ENCODE measurements at places on chromosomes 13 and 19.
A peak's percentile ranks its signal among the peaks of the same experiment; 100 is the strongest.

DNA sequence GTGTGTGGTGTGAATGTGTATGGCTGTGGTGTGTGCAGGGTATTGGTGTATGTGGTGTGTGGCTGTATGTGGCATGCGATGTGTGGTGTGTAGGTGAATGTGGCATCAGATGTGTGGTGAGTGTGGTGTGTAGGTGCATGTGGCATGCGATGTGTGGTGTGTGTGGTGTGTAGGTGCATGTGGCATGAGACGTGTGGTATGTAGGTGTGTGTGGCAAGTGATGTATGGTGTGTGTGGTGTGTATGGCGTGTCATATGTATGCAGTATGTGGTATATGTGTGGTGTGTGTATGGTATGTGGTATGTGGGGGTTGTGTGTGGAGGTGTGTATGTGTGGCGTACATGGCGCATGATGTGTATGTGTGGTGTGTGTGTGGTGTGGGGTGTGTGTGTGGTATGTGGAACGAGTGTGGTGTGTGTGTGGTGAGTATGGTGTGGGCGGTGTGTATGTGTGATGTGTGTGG, 63.4 kb downstream of the PEPD start:
- no peak for DNase-seq

GRCh38 chr19:57436417-57436816, 1.3 kb downstream of the ZNF749 start:
- no peak for DNase-seq

DNA sequence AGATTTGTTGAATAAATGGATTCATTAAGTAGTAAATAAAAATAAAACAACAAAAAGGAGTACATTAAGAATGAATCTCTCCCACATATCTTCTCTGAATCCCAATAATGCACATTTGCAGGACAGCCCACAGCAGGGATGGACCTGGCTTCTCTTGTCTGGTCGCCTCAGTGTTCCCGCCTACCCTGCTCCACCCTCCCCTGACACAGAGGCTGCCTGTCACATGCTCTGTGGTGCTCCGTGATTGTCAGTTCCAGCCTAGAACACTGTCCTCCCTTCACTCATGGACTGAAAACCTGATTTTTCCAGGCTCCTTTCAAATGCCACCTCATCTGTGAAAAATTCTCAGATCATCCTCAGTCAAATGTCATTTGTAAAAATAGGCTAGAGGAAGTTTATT, 94.5 kb upstream of the GPR12 start:
- DNase-seq: peak; percentile 80

GRCh38 chr13:110560601-110561343, 750 bp downstream of the RAB20 start:
- peak; percentile 34 for DNase-seq

DNA sequence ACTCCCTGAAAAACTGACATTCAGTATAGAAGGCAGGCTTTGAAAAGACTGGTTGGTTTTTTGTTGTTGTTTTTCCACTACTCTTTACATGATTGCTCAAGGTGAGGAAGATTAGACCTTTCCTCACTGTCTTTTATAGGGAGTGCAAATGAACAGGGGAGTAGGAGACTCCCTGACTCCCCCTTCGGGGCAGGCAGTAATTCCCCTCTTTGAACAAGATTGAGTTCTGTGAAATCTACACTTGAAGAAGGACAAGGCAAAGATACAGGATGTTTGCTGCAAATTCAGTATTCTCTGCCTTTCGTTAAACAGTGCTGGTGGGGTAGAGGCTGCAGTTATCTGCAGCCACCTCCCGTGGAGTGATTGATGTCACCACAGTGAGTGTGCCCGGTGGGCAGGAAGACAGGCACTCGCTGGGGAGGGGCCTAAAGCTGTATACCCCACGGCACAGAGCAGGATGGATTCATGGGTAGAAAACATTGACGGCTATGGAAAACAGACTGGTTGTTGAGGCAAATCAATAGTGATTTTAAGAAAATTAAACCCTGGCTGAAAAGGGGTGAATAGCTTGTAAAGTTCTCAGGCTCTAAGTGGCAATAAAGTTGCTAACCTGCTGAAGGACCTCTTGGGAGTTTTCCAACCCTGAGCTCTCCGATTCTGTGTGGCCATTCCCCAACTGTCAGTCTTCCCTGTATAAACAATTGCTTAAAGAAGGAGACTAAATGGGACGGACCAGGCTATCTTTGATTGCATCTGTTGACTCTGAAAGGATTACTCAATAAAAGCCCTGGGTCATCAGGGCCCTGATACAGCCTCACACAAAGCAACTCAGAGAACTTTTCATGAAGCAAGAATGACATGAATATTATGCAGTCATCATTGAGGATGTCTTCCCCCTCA, 308.3 kb downstream of the TBC1D4 start:
- no peak for DNase-seq

DNA sequence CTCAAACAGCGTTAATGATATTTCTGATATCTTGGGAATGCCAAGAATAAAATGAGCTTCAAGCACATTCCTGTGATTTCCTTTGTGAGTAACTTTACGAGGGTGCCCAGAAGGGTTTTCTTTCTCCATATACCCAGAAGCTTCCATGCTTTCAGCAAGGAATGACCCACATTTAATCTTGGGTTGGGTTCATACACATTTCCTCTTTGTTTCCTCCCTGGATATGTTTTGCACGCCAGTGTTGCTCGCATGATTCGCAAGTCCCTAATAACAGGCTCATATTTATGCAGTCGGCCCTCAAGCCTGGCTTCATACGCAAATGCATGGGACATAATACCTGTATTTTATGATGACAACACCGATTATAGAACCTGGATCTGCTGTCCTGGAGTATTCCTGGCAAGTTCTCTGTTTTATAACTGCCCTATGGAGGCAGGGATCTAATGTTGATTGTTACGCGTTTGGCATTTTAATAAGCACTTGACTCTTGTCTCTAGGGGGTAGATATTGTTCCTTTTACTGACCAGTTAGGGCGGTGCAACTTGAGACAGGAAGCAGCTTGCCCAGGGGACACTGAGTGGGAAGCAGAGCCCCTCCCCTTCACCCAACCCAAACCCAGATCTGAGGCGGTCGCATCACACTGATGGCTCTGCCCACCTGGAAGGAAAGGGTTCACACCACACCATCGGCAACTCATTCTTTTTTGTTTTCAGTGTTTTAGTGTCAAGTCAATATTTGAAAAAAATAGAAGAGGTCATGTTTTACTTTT, 220.4 kb upstream of the SOX1 start:
- DNase-seq: no peak

DNA sequence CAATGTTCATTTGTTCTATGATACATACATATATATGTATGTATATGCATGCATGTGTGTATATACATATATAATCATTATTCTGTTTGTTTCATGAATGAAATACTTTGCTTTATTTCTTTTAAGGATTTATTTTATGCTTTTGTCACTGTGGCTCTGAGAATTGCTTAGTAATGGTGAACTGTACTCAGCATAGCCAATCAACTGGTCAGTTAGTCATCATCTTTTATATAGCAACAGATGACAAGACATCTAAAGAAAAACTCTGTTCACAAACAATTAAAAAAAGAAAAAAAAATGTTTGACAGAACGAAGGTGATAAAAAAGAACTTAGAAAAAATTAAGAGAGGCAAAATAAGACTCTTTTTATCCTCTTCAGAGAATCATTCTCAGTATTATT, 1440.3 kb downstream of the PCDH9 start:
- DNase-seq: no peak

DNA sequence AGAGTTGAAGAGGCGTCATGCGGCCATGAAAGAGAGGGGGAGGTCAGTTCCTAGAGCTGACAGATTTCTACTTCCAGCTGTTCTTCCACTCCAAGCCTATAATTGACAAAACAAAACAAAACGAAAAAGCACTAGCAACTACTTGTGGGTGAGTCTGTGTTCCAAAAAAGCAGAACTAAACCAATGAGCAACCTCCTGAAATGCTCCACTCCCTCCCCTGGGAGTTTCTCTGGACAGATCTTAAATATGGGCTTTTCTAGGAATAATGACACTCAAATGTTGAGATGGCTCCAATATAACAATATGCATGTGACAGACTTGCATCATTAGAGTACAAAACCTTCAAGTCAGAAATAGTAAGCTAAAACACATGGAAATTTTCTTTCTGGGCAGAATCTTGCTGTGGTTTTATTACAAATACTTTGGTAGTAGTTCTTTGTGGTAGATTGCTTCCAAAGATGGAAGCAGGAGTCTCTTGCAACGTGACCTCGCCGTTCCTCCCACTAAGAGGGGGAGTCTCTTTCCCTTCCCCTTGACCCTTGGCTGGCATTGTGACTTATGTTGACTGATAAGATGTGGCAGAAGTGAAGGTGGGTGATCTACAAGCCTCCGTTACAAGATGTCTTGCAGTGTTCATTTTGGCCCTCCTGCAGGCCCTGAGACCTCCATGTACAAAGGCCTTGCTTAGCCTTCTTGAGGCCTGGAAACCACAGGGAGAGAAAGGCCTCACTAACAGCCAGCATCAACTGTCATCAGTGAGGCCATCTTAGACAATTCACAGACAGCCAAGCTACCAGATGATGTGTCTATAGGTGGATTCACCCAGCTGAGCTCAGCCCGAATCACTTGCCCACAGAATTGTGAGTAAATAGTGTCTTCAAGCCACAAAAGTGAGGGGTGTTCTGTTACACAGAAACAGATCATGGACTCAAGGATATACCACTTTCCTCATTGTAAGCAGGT, 173.1 kb upstream of the RFC3 start:
- DNase-seq: no peak

- DNase-seq: no peak
These were observed 244.2 kb downstream of the NHLRC3 start for GRCh38 chr13:39282400-39282972.

DNA sequence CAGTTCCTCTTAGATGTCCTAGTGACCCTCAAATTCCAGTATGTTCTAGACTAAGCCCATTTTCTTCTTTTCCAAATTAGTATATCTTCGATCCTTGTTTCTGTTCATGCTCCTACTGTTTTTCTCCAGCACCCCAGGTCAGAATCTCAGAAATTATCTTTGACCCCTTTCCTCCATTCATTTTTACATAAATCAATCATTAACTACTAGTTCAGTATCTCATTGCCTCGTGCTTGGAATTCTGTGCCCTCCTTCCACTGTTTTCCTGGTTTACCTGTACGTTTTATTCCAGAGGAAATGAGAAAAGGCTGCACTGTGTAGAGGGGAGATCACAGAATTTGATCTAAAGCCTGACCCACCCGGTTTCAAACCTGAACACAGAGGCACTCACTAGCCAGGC, 107.9 kb downstream of the LRCH1 start:
- DNase-seq: no peak

GRCh38 chr13:82993417-82993816, 888.9 kb downstream of the SLITRK1 start:
- no peak for DNase-seq

- peak; percentile 71 for DNase-seq
These were observed 392.8 kb downstream of the SLITRK6 start for GRCh38 chr13:85406269-85406975.

DNA sequence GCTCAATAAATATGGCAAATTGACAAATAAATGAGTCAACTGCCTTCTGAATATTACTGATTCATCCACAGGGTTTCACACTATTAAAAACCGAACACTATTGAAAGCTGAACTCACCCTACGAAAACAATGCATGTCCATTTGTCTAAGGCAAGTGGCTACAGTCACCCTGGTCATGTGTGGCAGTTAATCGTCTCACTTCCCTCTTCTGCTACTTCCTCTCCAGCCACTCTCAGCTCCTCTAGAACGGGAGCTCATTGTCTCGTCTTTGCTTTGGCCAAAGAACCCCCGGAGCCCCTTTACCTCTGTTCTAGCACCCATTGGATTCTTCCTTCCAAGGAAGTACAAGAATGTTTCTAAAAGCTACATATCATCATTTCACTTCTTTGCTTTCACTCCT, 74.4 kb upstream of the ZNF599 start:
- DNase-seq: no peak

DNA sequence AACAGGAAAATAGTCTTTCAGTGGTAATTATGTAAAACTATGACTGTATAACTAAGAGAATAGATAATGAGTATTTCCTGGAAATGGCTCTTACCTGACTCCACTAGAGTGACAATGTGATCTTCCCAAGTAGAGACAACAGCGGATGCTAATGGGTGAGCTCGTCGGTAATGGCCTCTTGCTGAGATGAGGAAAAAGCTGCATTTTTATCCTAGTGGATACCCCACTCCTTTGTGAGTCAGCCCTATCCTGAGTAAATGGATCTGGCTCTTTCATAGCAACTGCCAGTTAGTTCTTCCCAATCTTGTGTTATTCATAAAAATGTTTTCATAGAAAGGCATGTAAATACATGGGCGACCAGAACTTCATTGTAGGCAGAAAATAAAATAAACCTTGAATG, 299.5 kb downstream of the NALCN start:
- no peak for DNase-seq

- no peak for DNase-seq
These were observed 93.4 kb upstream of the EDNRB start for GRCh38 chr13:78012046-78012445.

DNA sequence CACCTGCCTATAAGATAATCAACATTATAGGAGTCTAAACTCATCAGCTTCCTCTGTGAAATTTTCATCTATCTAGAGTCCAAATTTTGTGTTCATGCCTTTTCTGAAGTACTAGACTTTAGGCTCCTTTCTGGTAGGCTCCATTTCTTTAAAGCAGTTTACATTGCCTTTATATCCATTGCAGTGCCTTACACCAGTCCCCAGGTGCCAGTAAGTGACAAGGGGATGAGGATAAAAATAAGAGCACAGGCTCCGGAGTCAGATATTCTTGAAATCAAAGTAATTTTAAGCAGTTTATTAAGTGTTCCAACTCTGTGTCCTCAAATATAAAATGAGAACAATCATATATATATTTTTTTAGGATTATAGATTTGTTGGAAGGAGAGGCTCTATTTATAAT, 10.6 kb upstream of the CYSLTR2 start:
- DNase-seq: no peak

DNA sequence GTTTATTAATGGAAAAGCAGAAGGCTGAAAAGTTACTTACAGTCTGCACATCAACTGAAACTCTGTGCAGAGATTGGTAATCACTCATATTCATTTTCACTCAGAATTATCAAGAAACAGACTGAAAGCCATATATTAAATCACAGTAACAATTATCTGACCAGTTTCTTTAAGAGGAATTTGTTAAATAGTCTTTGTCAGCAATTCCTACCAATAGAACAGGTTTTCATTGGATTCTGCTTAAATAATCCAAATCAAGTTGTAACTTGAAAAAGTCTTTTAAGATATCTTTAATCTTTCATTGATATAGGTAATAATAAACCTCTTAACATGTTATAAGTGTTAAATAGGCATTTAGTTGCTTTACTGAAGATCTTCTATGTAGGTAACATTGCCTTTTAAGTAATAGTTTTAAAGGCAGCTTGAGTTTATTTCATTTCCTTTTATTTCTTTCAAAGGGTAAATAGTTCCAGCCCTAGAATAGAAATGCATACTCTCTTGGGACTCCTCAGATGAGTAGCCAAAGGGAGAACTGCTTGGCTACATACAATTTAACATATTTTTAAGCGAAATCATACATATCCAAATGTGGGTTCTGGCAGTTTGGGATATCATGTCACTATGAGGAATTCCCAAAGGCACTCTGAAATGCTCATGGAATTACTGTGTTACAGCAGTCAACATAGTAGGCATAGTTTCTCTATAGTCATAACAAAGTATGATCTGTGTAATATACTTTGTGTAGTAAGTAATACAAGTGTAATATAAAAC, 326.0 kb upstream of the SPRY2 start:
- no peak for DNase-seq

GRCh38 chr19:15555759-15556633, 47.7 kb downstream of the CYP4F22 start:
- DNase-seq: peak; percentile 79

- no peak for DNase-seq
These were observed 3.9 kb upstream of the CATSPERG start for GRCh38 chr19:38331728-38332127.

All from midbrain (tissue), 1 donor.